Fibroblast of skin of scalp (primary cell): ENCODE measurements at places on chromosomes 16 and 17.

GRCh38 chr17:32266051-32266388, 388 bp downstream of the RHBDL3 start:
- DNase-seq, result no peak

DNA sequence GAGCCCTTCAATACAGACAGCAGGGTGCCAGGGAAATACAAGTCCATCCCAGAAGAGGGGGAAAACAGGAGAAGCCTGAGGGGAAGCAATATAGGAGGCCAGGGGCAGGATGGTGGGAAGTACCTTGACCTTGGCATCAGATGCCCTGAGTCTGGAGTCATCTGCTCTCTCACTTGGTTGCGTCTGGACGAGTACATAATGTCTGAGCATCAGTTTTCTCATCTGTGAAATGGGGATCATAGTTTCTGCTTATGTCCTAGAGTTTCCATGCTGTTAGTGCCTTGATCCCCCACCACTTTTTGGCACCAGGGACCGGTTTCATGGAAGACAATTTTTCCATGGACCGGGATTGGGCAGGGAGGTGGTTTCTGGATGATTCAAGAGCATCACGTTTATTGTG, 2.3 kb downstream of the STAT5A start:
- no peak for DNase-seq

- DNase-seq, result no peak
Observed at GRCh38 chr17:78725448-78726021, 56.5 kb downstream of the CYTH1 start.

DNA sequence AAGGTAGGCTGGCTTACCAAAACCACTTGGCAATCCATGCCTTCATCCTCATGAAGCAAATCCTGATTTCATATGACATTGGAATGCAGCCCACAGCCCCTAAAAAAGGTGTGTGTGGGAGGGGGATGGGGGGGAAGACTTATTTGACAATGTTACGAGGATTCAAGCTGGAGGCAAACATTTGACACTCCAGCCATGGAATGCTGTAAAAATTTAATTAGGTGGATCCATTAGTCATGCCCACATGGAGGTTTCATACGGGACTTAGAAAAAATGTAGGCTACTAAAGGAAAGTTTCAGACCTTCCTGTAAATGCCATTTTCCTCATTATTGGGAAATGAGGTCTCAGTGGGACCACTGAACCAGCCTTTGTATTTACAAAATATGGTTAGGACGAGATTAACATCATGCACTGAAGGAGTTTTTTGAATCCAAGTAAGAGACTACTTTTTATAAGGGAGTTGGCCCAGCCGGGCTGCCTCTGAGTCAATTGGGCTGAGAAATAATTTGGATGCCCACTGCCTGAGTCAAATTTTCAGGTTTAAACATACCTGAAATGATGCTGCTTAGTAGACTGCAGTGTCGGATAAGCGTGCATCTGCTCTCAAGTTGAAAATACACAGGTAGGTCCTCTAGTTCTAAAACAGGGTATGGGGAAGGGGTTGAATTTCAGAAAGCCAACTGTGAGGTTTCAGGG, 44.6 kb upstream of the MAF start:
- no peak for DNase-seq

- peak; percentile 49 for DNase-seq
Observed at GRCh38 chr17:497241-498034, 144.8 kb upstream of the RPH3AL start.

- no peak for DNase-seq
Observed at GRCh38 chr16:13992322-13992721, 72.4 kb downstream of the ERCC4 start.

DNA sequence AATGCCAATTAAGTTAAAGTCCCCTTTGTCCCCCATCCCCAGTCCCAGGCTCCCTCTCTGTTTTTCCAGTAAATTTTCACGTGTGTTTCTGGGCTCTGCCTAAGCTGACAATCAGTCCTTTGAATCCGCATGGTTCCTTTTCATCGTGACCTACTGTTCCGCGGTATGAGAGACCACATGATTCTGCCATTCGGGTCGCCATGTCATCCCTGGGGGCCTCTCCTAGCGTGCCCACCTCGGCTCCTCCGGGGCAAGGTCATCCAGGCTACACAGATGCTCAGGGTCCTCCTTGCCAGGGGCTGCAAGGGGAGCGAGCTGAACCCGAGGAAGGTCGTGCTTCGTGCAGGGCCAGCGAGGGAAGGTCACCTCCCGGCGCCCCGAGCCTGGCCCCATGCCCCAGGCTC, 157.6 kb downstream of the RAB11FIP4 start:
- no peak for DNase-seq
